ENCODE measurements at places on chromosomes 12 and 14.
A peak's percentile ranks its signal among the peaks of the same experiment; 100 is the strongest.

GRCh38 chr12:52900166-52900895, 4.5 kb downstream of the KRT8 start:
- no peak for DNase-seq

DNA sequence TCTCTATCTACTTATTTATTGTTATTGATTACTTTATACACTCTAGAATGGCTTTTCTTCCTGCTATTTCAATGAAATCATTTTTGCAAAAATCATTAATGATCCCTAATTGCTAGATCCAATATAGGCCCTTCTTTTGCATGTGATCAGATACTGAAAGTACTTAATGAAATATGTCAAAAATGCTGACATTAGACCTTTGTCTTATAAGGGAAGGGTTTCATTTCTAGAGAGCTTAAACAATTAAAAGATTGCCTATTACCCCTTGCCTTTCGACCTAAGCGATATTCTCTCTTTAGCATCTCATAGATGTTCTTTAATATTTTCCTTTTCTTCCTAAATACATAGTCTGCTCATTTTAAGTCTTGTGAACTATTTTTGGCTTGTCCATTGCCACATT, 101.1 kb downstream of the KTN1 start:
- DNase-seq: no peak

DNA sequence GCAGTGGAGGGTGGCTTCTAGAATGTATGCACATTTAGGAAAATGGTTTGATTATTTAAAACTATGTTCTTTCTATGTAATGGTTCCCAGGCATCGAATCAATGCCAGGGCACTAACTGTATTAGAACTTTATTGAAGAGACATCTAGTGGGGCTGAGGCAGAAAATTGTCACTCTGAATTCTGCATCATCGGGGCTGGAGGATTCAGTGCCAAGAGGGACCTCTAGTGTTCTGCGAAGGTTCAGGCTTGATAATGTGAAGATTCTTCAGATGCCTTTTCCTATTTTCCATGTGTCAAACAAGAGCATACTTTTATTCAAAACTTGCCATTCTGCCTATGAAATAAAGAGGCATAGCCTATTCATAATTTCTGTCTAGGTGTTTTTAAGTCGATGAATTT, 146.3 kb downstream of the CAND1 start:
- DNase-seq: no peak

DNA sequence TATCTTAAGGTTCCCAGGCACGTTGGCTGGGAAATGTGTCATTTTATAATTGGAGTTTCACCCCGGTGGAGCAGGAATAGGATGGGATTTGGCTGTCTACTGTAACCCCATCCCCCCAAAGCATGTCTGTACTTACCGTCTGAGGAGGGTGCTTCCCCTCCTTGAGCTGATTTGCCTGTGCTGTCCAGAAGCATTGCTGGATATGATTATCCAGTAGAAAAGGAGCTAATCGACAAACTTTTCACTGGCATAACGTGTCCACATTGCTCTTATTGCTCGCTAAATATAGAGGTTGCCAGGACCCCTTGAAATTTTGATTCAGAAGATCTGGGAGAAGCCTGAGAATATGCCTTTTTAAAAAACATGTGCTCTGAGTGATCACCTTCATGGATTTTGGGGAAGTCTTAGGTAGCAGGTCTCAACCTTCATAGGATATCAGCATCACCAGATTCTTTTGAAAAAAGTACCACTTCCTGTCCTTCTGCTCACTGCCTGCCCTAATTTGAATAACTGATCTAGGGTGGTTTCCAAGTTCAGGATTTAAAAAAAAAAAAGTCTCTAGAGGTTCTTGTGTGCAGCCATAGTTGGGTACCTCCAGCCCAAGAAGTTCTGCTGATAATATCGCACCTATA, 80.4 kb upstream of the KCNA1 start:
- DNase-seq: no peak

GRCh38 chr12:121810234-121810817, 6.5 kb downstream of the SETD1B start:
- no peak for DNase-seq

- no peak for DNase-seq
Observed at GRCh38 chr14:23916004-23916403, 37.6 kb upstream of the DHRS4 start.

DNA sequence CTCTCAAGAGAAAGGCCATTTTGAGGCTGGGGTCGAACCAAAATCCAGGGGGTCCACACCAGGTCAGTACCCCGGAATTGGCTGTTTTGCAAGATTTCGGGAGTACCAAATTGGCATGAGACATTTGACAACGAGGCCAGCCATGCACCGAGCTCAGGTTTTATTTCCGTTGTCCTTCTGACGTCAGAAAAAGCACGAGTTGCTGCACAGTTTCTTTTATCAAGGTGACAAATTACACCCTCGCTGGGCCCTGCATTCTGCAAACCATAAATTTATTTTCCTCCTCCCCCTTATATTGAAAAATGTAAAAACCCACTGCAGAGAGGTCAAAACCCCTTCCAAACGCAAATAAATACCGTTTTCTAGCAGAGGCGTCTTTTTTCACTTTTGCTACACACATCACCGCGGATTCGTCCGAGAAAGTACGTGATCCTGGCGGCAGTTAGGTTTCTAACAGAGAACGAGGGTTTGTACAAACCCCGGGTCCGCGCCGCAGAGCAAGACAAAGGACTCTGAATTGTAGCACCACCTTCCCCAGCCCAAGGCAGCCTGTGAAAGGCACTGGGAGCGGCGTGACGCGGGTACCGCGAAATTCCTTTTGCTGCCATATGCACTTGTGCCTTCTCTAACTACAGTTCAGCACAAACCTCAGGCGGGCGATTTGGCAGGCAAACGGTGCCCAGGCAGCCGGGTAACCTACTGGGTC, 1.8 kb downstream of the SLC38A1 start:
- DNase-seq: peak; percentile 52

DNA sequence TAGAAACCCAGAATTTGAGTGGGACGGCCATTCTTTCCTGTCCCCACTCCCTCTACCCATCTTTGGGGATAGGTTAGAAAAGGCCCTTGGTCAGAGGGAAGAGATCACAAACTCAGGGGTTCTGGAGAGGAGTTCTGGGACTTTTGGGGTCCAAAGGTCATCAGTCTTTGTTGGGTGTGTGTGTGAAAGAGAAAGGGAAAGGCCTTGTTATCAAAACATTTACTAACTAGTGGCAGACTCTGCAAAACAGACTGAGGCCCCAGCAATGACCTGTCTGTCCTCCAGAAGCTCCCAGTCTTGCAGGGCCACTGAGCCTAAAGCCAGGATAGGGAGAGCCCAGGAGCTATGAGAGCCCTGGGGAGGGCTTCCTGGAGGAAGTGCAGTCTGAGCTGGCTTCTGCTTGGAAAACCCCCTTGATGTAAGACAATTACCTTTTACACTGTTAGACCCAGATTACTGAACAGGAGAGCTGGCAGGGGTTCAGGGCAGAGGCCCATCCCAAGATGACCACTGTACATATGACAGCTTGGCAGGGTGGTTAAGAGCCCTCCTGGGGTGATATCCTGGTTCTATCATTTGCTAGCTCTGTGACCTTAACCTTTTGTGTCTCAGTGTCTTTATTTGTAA, 429.1 kb upstream of the CCDC196 start:
- no peak for DNase-seq

- DNase-seq: no peak
Observed at GRCh38 chr14:78701246-78701645, 531.1 kb downstream of the NRXN3 start.

DNA sequence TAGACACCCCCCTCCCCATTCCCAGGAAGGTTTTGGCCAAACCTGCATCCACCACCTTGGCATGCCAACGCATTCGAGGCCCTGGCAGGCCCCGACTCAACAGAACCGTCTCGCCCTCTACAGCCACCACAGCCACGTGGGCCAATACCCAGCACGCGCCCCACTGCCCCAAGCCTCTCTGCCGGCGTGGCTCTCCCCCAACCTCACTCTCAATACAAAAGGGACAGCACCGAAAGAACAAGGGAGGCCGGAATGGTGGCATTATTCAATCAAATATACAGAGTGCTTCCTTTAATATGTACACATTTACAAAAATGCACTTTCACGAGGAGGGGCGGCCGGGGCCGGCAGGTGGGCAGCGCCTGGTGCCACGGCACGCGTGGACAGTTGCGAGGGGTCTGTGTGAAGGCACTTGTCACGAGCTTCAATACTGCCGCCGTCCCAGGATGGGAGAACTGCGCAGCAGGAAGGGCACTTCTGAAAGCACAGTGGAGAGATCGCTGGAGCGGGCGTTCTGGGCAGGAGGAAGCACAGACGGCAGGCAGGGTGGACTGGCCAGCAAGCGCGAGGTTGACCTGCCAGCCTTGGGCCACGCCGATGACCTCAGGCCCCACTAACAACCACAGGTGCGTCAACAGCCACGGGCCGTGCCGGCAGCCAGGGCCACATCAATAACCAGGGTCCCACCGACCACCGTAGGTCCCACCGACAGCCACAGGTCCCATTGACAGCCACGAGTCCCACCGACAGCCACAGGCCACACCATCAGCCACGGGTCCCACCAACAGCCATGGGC, 26.9 kb downstream of the JAG2 start:
- no peak for DNase-seq

GRCh38 chr12:53660041-53660440, 15.8 kb downstream of the ATP5MC2 start:
- DNase-seq: no peak

DNA sequence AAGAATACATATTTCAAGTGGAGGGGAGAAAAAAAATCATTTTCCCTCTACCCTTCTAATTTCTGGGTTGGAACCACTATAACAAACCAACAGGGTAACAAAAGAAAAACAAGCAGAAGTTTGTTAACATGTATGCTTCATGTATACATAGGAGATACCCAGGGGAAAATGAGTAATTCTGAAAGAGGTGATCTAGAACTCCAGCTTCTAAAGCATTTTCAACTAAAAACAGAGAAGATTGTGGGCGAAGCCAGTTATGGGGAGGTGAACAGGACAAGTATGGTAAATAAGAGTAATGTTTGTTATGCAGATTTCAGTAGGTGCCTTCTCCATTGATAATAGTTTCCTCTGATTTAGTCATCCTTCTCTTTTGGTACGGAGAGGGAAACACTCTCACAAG, 16.7 kb downstream of the FNTB start:
- DNase-seq: no peak

- no peak for DNase-seq
Observed at GRCh38 chr12:25875661-25876060, 82.8 kb upstream of the RASSF8 start.

DNA sequence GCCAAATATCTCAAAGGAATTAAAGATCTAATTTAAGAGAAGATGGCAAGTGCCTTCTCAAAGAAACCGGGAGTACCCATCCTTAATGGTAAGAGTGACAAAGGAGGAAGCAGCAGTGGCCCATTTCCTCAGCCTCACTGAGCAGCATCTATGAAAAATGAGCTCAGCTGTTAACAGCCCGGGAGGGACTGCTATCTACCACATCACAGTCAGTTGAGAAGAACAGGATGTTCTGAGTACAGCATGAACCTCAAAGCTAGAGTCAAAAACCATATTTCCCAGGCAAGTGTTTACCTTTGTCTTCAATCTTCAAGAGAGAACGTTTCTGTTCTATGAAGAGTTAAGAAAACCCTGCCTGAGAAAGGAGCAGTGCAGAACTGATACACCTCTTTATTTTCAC, 115.0 kb downstream of the BTG1 start:
- no peak for DNase-seq

DNA sequence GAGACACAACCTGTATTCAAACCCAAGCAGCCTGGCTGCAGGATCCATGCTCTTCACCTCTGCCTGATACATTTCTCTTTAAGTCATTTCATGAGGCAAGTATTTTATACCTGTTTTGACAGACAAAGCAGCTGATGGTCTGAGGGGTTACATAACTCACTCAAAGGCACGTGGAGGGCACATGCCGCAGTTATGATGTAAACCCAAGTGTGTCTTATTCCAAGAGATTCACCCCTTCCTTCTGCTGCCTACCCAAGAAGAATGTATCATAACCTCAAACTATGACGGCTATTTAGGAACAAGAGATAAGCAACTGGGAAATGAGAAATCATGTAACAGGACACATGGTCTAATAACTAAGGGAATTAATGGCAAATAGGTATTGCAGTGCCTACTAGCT, 329.8 kb upstream of the TMPO start:
- no peak for DNase-seq

GRCh38 chr12:46470975-46471374, 98.4 kb upstream of the SLC38A2 start:
- DNase-seq: no peak

- no peak for DNase-seq
Observed at GRCh38 chr12:34343345-34343744, 321.0 kb downstream of the ALG10 start.

DNA sequence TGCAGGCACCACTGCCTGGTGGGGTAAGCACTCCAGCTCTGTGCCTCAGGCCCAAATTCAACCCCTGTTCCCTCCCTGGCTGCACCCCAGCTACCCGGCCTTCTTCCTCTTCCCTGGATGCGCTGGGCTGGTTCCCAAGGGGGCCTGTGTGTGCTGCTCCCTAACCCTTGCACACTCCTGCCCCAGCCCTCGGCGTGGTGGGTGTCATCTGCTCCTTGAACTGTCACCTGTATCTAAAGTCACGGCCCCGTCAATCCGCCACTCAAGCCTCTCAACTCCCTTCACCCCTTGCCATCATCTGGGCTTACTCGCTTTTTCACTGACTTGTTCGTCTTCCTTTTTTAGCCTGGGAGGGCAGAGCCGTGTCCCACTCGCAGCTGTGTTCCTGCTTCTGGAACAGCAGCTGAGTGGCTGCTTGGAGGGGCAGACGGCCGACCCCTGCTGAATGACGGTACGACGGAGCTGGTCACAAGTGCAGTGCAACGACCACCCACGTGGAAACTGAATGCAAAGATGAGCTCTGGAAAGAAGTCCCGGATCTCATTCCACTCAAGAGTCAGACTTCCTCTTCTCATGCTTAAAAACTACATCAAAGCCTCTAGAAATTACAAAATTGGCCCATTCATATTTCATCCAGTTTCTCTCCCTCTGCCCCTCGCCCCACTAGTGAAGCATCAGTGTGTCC, 138.9 kb downstream of the PIWIL1 start:
- DNase-seq: no peak

GRCh38 chr14:34219661-34220377, 242.2 kb downstream of the SPTSSA start:
- no peak for DNase-seq
